ENCODE measurements at places on chromosomes 1 and 21.

DNA sequence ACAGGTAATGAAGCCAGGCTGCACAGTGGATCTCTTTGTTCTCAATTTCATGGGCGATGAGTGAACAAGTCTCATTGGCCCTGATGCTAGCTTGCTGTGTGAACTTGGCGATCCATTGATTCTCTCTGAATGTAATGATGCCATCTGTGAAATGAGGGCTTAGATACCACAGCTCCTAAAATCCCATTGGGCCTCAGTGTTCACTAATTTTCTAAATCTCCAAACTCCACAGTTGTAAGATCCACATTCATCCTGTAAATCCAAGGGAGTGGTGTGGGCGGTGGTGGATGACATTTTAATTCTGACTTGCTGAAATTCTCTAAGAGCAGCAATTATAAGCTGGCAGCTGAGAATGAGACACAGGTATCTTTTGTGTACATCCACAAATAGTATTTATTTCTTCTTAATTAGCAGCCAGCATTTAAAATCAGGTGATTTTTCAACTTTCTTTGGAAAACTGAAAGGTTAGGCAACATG is 9.6 kb upstream of the ACTL8 start:
- no peak for DNase-seq

GRCh38 chr1:12456979-12457378 is 161.0 kb downstream of the DHRS3 start:
- DNase-seq: no peak

GRCh38 chr1:50697440-50698421 is 262.3 kb downstream of the FAF1 start:
- no peak for DNase-seq

DNA sequence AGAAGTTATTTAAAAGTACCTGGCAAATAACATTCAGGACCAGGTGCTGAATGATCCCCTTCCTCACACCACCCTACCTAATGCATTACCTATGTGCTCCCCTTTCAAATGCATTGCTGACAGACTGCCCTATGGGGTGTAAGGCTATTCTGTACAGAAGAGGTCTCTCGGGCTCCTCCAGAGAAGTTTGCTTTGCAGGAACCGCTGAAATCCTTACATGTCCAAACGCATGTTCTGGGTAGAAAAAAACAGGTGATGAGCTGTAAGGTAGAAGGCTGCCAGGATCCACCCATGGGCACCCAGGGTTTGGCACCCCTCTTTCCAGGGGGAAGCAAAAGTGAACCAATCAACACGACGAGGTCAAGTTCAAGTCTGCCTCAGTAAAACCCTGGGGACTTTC is 58.3 kb upstream of the TARBP1 start:
- DNase-seq: no peak

- no peak for DNase-seq
Observed at GRCh38 chr1:22111620-22112019, 31.3 kb downstream of the WNT4 start.

GRCh38 chr21:15566703-15567102 is 163.1 kb upstream of the USP25 start:
- DNase-seq: no peak

GRCh38 chr1:170010443-170010842 is 64.1 kb downstream of the KIFAP3 start:
- DNase-seq: no peak

- DNase-seq: no peak
Observed at GRCh38 chr1:35261412-35262120, 6.9 kb upstream of the ZMYM4 start.

DNA sequence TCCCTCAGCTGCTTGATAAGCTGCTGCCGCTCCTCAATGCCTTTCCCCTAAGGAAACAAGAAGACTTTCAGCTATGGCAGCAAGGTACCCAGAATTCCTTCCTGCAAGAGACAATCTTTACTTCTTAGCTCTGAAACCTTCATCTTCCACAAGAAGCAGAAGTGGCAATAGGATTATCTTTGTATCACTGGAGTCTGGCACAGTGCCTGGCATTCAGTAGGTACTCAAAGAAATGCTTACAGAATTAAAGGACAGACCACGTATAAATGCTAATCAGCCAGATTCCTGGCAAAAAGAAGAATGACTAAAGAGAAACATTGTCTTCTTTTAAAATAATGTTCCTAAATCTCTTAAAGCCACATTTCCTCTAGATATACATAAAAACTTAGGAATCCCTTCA is 43.7 kb downstream of the SLC27A3 start:
- no peak for DNase-seq

- DNase-seq: no peak
Observed at GRCh38 chr21:45555251-45555556, 13.0 kb upstream of the SLC19A1 start.

DNA sequence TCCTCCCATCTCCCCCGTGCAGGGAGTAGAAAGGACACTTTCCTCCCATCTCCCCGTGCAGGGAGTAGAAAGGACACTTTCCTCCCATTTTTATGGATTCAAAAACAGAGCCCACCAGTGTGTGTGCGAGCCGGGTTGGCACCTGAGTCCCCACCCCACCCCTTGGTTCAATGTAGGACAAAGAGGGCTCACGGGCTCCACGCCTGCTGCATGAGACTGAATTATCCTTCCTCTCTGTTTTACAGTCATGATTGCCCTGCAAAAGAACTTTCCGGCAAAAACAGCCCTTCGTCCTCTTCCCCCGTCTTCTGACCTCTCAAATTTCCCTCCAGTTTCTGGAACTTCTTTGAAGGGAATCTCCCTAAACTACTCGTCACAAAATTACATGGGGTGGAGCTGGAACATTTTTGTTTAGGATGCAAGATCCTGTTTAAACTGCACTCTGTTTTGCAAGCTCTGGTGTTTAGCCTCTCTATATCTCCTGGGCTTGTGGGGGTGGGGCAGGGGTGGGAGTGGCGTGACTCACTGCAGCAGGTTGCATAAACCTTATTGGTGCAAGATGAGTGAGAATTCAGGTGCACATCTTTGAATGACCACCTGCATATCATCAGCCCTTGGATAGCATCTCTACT is 99.8 kb downstream of the PSMG1 start:
- DNase-seq: no peak

- DNase-seq: no peak
Observed at GRCh38 chr1:206709772-206710459, 25.2 kb downstream of the MAPKAPK2 start.

DNA sequence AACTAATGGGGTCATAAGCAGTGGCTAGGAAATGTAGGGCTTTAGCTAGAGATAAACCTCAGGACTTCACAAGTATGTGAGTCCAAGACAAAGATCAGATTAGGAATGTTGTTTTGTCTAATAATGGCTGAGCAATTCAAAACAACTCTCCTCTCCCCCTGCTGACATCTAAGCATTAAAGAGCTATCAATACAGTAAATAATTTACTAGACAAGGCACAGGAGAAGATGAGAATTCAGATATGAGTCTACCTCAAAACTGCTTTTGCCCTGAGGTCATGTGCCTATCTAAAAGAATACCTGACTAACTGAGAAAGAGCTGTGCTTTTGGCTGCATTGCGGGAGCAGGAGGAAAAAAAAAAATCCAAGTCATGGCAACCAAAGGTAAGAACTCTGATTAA is 86.8 kb downstream of the SPATA17 start:
- DNase-seq: no peak

- DNase-seq: no peak
Observed at GRCh38 chr1:164472841-164473240, 86.1 kb upstream of the PBX1 start.

- no peak for DNase-seq
Observed at GRCh38 chr1:111225717-111226400, 1.7 kb upstream of the CHI3L2 start.

DNA sequence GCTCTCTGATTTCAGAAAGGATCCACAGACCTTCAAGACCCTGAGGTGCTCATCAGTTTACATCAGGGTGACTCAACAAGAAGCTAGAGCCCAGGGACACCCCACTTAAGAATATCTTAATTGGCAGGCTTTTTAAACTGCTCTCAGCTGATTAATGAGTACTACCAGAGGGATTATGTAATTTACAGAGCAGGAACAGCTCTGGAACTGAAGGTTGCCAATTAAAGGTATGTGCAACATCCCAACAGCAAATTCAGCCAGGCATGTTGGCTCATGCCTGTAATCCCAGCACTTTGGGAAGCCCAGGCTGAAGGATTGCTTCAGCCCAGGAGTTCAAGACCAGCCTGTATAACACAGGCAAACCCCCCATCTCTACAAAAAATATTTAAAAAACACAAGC is 295.7 kb downstream of the SETD4 start:
- DNase-seq: no peak

GRCh38 chr1:1918901-1919303 is at the start of gene TMEM52:
Gene TMEM52 (minus strand): TSS chr1:1919279. CDS start chr1:1919265, 14 bp downstream.
- no peak for DNase-seq

DNA sequence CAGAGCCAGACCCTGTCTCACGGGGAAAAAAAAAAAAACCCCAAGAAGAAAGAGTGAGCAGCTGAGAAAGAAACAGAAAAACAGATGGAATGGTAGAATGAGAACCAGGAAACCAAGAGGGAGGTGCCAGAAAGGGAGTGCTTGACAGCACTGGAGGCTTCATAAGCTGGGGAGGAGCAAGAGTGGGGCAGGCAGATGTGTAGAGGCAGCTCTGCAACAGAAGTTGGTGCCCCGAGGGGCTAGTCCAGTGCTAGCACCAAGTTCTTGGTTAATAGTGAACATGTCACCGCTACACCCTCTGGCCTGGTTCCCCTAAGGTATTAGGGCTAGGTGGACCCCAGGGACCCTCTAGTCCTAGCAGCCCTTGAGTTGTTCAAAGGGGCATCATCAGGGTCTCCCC is 98.0 kb downstream of the TGFBR3 start:
- no peak for DNase-seq

GRCh38 chr21:29436143-29436542 is 137.4 kb downstream of the BACH1 start:
- DNase-seq: peak; percentile 52

DNA sequence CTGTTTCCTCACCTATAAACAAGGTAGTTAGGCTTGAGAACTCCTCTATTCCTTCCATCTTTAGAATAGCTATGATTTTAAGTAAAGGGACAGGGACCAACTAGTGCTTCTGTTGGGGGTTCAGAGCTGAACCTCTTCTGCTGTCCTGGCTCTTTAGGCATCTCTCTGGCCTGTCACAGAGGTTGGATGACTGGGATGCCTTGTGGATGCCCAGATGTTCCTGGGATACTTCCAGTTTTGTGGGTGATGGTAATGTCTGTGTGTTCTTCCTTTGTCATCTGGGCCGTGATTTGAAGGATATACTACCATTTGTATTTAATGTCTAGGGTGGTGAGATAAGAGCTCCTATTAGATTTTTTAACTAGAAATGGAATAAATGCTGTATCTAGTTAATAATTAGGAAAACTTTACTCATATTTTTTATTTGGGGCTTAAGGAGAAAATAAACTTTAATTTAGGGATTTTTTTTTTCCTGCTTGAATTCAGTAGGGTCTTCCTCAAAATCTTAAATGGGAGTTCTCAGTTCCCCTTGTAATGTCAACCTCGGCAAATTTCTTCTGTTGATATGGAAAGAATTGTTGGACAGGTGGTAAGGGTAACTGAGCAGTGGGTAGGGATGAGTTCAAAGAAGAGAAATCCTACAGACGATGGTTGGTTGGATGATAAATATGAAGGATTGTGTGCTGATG is 47.2 kb downstream of the LAMC1 start:
- no peak for DNase-seq

DNA sequence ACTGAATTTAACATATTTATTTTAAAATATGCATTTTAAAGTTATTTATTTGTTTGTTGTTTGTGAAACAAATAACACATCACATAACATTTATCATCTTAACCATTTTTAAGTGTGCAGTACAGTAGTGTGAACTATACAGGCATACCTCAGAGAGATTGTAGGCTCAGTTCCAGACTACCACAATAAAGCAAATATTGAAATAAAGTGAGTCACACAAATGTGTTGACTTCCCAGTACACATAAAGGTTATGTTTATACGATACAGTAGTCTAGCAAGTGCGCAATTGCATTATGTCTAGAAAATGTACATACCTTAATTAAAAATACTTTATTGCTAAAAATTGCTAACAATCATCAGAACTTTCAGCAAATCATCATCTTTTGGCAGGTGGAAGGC is 739.4 kb upstream of the ADGRL4 start:
- no peak for DNase-seq

DNA sequence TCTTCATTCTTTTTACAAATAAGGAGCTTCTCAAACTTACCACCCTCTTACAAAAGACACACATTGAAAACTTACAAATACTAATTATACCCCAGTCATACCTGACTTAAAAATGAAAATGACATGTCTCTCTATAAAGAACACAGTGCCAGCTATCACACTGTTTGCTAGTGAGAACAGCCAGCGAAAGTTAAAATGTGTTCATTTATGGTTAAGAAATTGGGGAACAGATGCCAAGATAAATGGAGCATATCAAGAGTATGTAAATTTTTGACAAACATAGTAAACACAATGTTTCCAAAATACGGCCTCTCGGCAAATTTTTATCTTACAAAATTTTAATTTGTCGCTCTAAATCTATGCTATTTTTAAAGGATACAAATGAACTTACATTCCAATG is 1422.9 kb downstream of the KCNT2 start:
- no peak for DNase-seq
